T-cell (primary cell): ENCODE measurements at places on chromosomes 11 and 22.

GRCh38 chr22:36946421-36947158 lies 33.2 kb downstream of the CSF2RB start:
- DNase-seq: no peak

DNA sequence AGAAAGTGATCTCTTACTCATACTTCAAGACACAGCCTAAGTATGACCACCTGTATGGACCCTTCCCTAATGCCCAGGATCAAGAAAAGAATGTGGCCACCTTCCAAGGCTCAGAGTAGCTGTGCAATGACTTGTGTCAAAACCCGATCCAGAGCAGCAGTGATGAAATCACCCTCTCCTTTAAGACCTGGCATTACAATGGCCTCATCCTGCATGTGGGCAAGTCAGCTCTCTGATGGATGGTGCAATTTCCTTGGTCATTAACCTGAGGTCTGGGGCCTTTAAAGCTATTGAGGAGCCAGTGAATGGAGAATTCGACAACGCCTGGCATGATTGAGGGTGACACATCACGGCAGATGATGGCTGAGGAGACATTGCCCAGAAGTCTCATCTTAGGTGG lies 9.1 kb upstream of the TUBA8 start:
- no peak for DNase-seq

DNA sequence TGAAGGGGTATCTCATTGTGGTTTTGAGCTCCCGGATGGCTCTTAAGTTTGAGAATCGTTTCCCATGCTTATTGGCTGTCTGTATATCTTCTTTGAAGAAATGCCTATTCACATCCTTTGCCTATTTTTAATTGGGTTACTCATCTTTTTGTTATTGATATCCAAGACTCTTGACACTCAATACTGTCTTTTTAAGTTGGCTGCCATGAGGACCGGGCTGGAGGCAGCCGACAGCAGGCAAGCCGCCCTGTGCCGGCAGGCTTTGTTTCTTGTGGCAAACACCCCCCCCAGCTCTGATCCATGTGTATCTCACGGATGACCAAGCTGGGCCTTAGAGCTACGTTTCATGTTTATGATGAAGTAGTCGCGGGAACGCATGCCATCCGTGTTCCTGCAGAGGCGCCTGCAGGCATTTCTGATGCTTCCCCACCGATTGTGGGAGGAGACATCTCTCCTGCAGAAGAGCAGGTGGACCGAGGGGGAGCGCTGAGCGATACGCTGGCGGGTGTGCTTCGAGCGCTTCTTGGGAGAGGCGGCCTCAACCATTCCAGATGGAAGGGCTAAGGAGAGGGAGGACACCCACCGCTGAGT lies 95.8 kb downstream of the TBC1D22A start:
- DNase-seq: no peak

DNA sequence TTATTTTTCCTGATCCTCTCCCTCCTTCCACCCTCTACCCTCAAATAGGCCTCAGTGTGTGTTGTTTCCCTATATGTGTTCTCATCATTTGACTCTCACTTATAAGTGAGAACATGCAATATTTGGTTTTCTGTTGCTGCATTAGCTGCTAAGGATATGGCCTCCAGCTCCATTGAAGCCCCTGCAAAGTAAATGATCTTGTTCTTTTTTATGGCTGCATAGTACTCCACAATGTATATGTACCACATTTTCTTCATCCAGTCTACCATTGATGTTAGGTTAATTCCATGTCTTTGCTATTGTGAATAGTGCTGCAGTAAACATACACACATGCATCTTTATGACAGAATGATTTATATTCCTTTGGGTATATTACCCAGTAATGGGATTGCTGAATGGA lies 13.3 kb upstream of the RASSF10 start:
- no peak for DNase-seq

DNA sequence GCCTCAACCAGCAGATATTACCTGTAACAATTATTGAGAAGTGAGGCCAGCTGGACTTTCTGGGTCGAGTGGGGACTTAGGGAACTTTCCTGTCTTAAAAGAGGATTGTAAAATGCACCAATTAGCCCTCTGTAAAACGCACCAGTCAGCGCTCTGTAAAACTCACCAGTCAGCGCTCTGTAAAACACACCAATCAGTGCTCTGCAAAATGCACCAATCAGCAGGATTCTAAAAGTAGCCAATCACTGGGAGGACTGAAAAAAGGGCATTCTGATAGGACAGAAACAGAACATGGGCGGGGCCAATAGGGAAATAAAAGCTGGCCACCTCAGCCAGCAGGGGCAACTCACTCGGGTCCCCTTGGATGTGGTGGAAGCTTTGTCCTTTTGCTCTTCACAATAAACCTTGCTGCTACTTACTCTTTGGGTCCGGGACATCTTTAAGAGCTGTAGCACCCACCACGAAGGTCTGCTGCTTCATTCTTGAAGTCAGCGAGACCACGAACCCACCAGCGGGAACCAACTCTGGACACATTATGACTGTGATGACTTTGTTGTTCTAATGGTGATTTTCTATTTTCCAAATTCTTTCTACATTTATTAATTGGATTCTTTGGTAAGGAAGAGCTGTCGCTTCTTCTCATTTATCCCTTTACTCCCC lies 40.2 kb upstream of the FGF3 start:
- no peak for DNase-seq

DNA sequence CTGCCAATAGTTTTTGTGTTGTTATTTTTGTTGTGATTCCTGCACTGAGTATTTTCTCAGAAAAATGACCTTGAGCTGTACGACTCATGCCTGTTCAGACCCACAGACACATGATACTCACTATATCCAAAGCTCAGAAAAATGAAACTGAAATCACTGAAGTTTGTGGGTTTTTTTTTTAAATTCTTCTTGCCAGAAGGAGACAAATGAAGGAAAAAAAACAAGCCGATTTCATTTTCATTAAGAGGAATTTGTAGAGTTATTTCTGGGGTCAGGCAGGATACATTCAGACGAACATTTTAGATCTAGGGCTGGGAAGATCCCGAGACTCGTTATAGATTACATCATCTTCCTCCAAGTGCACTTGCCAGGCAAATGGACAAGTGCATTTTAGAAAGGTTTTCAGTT lies 60.4 kb downstream of the BMAL1 start:
- DNase-seq: no peak

DNA sequence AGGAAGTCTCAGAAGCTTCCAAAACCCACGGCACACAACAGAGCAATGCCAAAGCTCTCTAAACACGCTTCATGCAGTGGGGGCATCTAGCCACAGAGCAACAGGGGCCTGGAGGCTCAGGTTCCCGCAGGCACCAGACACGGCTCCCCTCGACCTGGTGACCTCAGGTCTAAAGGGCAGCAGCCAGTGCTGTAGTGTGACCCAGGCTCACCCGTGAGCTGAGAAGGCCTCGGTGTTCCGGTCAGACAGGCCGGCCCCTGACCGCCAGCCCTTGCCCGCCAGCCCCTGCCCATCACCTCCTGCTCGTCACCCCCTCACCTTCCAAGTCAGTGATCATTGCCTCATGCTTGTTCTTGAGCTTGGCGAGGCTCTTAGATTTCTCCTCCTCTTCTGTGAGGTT lies 45.7 kb downstream of the APOL1 start:
- no peak for DNase-seq

DNA sequence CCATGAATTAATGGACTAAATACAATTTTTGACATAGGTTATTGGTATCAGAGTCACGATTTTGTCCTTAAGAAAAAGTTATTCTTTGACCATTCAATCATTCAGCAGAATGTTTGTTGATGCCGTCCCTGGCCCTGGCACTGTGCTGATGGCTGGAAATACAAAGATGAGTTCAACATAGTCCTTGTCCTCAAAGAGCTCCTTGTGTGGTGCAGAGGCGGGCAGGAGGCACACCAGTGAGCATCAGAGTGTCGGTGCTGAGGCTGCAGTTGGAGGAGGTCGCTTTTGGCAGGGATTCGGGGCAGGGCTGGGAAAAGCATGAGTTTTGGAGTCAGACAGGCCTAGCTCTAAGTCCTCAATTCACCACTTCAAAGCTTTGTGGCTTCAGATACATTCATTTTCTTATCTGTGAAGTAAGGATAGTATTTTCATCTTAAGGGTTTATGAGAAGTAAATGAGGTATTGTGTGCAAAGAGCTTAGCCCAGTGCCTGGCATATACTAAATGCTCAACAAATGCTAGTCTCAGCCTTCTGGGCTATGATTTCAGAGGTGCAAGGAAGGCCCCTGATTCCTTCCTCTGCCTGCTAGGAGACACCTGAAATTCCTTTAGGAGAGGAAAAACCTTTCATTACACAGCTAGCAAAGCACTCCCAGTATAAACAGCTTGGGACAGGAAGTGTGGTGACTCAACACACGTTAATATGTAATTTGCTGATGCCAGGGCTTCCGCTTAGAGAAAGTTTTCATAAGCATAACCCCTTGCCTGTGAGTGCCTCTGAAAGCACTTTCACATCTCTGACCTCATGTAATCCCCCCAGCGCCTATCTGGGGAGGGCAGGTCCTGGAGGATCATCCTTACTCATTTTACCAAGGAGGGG lies 113.8 kb downstream of the NECTIN1 start:
- DNase-seq: no peak

DNA sequence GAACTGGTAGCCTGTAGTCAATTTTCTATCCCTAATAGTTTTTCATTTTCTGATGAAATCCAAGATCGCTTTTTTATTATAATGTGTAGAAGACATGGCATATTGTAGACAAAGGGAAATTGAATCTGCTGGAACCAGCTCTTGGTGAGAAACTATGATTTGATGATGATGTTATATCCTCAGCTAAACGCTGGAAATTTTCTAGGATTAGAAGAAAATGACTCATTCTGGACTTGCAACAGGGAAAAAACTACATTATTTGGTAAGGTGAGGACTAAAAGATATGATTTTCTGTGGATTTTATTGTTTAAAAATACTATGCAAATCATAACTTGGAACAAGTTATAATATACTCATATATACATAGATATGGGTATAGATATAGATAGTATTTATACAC lies 14.1 kb upstream of the PGM2L1 start:
- no peak for DNase-seq

- DNase-seq: no peak
Observed at GRCh38 chr22:50153756-50154140, 16.8 kb upstream of the PANX2 start.

DNA sequence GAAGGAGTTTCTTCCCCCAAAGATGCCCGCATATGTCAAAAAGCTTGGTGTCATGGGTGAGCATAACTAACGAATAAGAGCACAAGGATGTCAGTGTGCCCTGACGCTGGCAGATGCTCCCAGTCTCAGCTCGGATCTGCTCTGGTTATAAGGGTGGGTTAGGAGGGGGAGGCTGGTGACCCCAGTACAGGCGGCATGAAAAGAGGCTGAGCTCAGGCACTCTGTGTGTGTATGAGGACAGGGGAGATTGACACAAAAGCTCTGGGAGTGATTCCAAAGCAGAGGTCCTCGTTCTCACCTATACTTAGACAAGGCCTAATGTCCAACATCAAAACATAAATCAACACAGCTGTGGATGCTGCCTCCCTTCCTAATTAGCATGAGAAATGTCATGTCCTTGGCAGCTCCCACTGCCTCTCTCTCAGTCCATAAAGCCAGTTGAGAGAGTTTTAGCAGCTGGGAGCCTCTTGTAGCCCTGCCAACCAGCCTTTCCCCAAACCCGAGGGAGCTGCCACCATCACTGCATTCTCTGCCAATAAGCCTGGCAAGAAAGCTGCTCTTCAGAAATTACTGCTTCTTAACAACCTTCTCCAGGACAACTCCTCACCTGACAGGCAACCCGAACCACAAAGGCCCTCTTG lies 59.8 kb downstream of the SC5D start:
- DNase-seq: no peak

- DNase-seq: peak; percentile 14
Observed at GRCh38 chr22:31561238-31561887, 65.0 kb downstream of the SFI1 start.

GRCh38 chr11:35141571-35141971 lies 2.6 kb downstream of the CD44 start:
- DNase-seq: peak; percentile 46
